Stimulated activated CD4-positive, alpha-beta T cell treated with anti-CD3 and anti-CD28 coated beads, Interleukin-2, amount 100 ng/mL, for 24 hours (primary cell): ENCODE measurements at places on chromosomes 13 and 19.

GRCh38 chr13:113816254-113816929 is 47.5 kb downstream of the GAS6 start:
- peak; percentile 12 for DNase-seq

GRCh38 chr19:49746206-49746958 is 16.7 kb downstream of the TSKS start:
- DNase-seq, result peak; percentile 43

DNA sequence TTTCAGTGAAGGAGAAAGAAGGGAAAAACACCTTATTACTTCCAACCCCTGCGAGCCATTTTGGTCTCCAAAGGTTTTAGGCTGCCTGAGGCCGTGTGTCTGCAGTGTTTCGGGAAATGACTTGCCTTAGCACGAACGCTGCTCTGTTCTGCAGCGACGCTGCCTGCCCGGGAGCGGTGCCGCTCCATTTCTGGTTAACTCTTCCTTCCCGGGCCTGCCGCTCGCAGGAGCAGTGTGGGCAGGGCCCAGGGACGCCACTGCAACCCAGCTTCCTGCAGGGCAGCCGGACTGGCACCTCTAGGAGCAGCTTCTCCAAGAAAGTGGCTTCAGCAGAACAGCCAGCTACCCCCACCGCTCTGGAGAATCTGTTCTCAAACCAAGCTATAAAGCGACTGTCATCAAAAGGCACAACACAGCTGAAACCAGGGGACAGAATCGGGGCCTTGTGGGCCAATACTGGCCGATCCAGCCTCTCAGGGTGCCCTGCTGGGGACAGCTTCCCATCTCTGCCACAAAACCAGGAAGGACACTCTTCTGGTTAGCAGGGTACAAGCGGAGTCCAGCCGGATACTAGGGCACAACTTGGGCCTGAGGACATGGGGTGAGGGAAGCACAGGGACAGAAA is 72.2 kb downstream of the KCTD15 start:
- DNase-seq, result no peak

DNA sequence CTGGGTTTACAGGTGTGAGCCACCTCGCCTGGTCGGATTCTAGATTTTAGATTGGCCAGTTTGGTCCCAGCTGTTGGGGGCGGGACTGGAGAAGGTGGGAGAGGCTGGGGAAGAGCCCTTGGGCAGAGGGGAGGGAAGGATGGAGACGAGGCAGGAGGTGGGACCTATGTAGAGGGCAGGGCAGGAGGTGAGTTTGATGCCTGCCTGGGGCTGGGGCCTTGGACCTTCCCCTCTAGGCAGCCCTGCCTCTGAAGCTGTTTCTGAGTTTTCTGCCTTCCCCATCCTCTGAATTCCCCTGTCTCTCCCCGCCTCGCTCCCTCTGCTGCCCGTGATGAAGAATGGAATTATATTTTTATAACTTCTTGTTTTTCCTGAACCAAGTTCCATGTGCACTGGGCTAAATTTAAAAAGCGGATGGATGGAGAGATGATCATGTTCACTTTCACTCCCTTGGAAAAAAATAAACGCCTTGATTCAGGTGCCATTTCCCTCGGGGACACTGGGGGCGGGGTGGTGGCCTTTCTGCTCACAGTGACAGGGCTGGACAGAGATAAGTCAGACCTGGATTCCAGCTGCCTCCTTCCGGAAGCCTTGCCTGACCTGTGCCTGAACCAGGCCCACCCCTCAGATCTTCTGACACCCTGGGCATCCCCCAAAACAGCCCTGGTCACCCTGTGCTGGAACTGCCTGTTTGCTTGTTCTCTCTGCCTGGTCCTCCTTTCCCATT is 16.5 kb upstream of the TNFAIP8L1 start:
- DNase-seq, result no peak

DNA sequence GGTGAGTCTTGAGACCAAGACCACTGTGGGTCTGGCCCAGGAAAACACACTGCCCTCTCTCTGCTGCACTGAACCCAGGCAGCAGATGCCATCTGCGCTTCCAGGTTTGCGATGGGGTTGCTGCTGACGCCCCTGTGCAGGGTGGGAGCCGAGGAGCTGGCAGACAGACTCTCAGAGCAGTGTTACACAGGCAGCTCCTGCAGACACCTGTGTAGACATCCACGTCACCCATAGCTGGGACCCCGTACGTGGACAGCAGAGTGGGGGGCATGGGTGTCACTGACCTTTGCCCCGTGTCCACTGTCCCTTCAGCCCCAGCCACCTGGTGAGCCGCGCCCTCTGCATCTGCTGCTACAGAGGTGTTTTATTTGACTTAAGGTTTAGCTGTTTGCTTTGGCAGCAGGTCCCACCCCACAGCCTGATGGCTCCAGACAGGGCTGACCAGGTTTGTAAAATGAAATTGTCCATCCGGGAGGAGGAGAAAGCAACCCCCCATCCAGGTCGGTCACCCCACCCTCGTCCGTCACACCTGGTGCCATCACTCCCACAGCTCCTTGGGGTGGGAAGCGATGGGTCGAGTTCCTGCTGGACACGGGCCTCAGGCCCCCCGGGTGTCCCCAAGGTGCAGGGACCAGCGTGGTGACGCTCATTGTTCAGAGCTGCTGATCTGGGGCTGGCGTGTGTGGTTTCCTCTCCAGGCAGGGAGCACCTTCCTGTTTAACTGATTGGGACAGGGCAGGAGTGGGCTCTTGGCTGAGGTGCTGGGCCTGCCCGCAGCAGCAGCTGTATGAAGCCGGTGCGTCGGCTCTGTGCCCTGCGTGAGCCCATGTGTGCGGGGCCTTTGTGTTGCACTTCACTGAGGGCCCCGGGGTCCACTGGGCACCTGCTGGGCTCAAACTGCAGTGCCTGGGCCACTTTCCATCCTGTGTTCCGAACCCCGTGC is 28.4 kb downstream of the MCF2L start:
- no peak for DNase-seq

DNA sequence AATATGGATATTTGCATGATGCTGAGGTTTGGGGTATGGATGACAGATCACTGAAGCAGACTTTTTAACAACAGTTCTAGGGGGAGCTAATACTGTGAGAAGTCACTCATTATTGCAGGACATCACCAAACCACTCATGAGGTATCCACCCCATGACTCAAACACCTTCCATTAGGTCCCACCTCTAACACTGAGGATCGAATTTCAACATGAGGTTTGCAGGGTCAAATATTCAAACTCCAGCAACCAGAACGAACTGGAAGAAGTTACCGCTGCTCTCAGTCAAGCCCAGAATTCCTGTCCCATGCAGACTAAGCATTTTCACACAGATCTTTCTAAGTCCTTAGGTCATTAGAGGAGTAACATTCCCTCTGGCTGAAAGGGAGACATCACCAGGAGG is 758.9 kb downstream of the UQCRFS1 start:
- no peak for DNase-seq

DNA sequence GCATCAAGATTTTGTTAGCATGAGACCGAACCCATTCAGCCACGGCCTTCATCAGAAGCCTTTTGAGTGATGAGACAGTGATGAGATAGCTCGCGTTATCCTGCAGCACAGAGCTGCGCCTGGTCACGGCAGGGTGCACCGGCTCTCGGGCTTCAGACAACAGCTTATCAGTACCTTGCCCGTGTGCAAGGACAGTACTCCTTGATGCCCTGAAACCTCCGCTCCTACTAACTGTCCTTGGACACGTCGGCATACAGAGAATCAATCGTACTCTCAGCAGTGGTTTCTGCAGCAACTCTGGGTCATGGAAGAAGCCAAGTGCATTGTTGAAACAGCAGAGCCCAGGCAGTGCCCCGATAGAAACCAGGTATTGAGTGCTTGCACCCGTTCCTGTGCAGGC is 40.7 kb downstream of the IRS2 start:
- DNase-seq, result no peak

- no peak for DNase-seq
Observed at GRCh38 chr19:13334801-13335481, 171.3 kb downstream of the CACNA1A start.

GRCh38 chr19:4375164-4376027 is 25.0 kb downstream of the SH3GL1 start:
- no peak for DNase-seq

DNA sequence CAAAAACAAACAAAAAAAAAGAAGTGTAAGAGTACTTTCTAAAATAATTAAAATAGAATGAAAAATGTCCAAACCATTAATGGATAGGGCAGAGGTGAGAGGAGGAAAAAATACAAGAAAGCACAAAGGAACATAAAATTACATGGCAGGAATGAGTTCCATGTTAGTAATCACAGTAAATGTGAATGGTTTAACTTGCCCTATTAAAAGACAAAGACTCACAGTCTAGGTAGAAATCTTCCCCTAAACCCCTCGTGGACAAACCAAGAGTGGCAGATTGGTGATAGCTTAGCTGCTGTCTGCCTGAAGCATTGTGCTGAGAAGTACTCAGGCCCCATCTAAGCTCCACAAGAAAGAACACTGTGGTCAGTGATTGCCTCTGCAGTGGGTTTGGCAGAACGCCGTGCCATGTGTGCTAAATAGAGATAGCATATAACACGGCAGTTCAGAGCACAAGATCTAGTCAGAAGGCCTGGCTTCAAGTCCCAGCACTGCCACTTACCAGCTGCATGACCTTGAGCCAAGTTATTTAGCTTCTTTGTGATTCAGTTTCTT is 103.5 kb downstream of the DPF1 start:
- no peak for DNase-seq

- no peak for DNase-seq
Observed at GRCh38 chr13:110237875-110238817, 68.8 kb downstream of the COL4A1 start.

DNA sequence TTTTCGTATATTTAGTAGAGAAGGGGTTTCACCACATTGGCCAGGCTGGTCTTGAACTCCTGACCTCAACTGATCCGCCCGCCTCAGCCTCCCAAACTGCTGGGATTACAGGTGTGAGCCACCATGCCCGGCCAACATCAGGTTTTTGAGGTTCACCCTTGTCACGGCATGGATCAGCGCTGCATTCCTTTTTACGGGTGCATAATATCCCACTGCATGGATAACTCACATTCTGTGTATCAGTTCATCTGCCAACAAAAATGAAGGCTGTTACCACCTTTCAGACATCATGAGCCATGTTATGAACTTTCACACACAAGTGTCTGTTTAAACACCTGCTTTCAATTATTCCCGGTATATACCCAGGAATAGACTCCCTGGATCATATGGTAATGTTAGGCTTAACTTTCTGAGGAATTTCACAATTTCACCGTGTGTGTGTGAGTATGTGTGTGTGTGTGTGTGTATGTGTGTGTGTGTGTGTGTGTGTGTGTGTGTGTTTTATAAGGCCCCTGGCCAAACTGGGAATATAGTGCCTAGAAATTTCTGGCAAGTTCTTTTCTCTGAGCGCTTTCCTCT is 52.2 kb downstream of the AP1M1 start:
- DNase-seq, result no peak
